ENCODE measurements at places on chromosomes 2 and 18. TPM values are rescaled to one million over a fixed set of nuclear protein-coding genes. Genes with fewer than 3 reads are reported as not detected.

Gene PROM2
- 0.09 TPM for total RNA-seq

Gene CYP26B1
- total RNA-seq: under 0.01 TPM

Gene CHST10
- total RNA-seq: 7.6 TPM

Gene GALNT5
- total RNA-seq: under 0.01 TPM

Gene IL36B
- total RNA-seq: not detected

Gene OSR1
- 1.5 TPM for total RNA-seq

Gene GRP
- total RNA-seq: not detected

Gene DPP4
- 212 TPM for total RNA-seq

Gene GLI2
- 0.09 TPM for total RNA-seq

Gene KATNAL2
- total RNA-seq: 0.86 TPM

Gene PNPT1
- 22.4 TPM for total RNA-seq

Gene SIX2
- total RNA-seq: not detected

Gene CCL20
- 0.95 TPM for total RNA-seq

Gene SPP2
- not detected for total RNA-seq

Gene CENPA
- 3.4 TPM for total RNA-seq

Gene C2orf80
- not detected for total RNA-seq

Gene CD226
- 1.5 TPM for total RNA-seq

All from dermis lymphatic vessel endothelial cell (primary cell).